HT-29 (cell line): ENCODE measurements at places on chromosomes 1 and 21. TPM values are rescaled to one million over a fixed set of nuclear protein-coding genes. Genes with fewer than 3 reads are reported as not detected.
A peak's percentile ranks its signal among the peaks of the same experiment; 100 is the strongest.

SRRM1 gene
- 25.3 and 26.0 TPM in 2 replicates for total RNA-seq

NRAS gene
- 20.9 and 22.6 TPM in 2 replicates for total RNA-seq

TNFAIP8L2 gene
- not detected in 2 replicates for total RNA-seq

FCER1G gene
- total RNA-seq: not detected in 2 replicates

CLDN14 gene
- not detected in 2 replicates for total RNA-seq

DNA sequence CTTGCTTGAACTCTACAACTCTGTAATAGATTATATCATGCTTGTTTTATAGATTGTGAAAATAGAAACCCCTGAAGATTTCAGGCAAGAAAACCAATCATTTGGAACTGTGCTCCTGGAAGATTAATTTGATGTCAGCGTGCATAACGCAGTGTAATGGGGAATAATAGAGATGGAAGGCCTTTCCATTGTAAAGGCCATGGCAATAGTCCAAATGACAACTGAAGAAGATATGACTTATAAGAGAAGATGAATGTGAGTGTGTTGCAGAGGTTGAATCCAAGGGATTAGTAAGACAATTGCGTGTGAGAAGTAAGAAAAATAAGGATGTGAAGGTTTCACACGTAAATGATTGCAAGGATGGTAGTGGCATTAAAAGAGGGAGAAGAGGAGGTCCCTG lies 285.0 kb downstream of the DUSP10 start:
- no peak for DNase-seq

DNA sequence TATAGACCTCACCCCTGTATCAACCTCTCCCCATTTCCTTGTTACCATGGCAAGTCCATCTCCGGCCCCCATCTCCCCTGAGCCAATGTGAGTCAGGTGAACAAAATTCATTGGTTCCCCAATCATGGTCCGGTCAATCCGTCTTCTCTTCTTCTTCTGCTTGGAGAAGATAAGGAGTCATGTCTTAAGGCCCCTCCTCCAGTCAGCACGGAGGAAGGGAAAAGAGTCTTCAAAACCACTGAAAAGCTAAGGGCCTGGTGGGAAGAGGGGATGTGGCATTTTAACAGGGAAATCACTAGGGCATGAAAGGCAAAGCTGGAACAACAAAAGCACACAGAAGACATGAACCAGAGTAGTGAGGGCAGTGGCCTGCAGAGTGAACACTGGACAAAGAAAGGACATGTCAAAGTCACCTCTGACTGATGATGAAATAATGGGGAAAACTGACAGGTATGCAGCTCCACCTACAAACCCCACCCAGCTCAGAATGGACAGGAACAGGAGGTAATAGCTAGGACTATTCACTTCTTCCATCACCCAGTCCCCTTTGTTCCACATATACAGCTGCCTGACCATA lies 4.4 kb downstream of the CDC42SE1 start:
- no peak for DNase-seq

DNA sequence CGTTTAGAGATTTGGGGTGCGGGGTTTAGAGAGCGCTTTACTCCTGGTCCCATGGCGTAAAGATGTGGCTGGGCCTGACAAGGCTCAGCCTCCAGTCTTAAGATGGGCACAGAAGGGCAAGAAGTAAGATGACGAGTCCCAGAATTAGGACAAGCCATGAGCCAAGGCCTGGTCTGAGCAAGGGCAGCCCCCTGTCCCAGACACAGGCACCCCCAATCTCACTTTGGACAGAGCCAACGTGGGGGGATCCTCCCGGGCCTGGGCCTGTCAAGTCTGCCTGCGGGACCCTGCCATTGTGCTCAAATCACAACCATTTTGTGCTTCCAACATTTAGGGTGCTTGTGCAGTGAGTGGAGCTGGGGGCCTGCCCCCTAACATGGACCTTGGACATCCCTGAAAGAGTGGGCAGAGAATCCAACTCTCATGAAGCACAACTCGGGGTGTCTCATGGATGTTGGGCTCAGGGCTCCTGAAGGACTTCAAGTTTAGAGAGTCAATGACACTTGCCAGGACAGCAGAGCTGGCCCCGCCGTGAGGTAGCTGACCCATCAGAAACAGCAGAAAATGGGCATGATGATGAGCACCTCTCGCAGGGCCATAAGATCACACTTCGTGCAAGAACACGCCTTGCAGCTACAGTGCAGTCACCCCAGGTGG lies 52.6 kb downstream of the KIF21B start:
- DNase-seq: no peak

DNA sequence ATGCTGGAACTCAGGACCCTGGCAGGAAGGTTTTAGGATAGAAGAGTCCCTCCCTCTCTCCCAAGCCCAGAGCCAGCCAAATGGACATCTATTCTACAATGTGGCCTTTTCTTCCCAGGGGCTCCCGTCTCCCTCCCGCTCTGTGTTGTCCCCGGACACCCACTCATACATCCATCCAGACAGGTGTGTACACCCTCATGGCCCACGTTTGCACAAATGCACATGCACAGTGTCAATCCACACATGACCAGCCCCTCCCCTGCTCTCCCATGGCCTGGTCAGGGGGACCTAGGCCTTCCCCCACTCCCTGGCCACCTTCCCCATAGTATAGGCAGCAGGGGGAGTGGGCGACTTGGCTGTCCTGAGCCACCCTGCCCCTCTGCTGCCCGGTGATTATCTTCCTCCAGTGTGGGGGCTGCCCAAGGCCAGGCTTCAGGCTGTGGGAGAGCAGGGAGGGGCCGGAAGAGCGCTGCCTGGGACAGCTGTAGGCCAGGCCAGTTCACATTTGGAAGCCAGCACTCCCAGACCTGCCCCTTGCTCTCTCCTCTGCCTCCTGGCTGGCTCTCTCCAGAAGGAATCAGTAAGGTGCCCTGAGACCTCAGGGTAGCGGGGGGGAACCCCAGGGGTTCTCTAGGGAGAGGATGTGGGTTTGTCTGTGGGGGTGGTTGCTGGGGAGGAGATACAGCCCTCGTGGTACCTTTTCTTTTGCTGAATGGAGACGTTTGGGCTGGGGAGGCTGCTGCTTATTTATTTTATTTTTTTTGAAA lies 4.1 kb upstream of the PTPN7 start:
- no peak for DNase-seq

DNA sequence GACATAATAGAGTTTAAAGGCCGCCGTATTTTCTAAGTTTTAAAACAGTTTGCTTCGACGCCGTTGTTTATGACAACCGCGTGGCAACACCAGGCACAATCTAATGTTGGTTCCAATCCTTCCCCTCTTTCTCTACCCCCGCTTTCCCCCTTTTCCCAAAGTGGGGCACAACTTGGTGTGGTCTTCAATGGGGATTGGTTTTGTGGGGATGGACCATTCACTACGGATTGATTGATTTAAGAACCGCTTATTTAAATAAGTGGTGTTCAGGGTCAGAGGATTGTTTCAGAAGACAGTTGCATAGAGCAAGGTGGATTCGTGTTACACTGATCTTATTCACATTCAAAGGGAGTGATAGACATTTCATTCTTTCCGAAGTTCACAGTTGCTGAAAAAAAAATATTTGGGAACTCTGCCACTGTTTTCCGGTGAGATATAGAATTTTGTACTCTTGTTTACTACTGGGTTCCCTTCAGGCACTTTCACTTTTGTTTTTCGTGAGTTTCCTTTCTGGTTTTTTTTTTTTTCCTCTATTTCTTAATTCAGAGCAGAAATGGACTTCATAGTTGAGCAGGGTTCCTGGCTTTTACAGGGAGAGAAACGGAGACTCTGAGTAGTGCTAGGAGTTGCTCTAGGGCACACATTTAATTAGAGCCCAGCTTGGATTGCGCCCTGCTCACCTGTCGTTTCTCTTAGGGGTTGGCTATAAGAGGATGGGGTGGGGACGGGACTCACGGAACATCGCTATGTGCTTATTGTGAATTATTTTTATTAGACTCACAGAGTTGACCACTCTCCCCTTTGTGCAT lies 79.6 kb upstream of the AK4 start:
- peak; percentile 17 for DNase-seq

GRCh38 chr1:209728466-209728865 lies 23.8 kb downstream of the HSD11B1 start:
- DNase-seq: no peak
